ENCODE measurements at places on chromosomes 7 and 10.

DNA sequence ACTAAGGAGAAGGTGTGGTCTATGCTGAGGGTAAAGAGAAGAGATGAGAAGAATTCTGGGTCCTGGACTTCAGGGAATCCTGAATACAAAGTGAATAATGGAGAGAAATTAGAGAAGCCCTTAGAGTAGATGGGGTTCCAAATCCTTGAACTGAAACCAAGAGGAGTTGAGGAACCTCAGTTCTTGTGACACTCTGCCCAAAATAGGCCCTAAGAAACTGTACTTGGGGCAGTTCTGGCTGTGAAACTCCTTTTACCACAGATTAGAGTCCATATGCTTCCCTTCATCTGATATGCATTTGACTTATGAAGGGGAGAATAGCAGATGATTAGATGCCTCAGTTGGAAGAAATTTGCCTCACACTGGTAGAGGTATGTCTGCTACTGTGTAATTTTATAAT lies 19.0 kb downstream of the TES start:
- H3K36me3 ChIP-seq: no peaks in the 10 kb centered on the region
- DNase-seq: no peak
- H3K4me3 ChIP-seq: no peak overlapping the region
- H3K27ac ChIP-seq: no peak overlapping the region

GRCh38 chr10:22712211-22712955 lies 2.0 kb downstream of the PIP4K2A start:
- H3K36me3 ChIP-seq: no peaks in the 10 kb centered on the region
- DNase-seq: no peak
- H3K27me3 ChIP-seq: no peaks in the 10 kb centered on the region
- peaks cover 70% of the 10 kb centered on the region for H3K4me1 ChIP-seq

DNA sequence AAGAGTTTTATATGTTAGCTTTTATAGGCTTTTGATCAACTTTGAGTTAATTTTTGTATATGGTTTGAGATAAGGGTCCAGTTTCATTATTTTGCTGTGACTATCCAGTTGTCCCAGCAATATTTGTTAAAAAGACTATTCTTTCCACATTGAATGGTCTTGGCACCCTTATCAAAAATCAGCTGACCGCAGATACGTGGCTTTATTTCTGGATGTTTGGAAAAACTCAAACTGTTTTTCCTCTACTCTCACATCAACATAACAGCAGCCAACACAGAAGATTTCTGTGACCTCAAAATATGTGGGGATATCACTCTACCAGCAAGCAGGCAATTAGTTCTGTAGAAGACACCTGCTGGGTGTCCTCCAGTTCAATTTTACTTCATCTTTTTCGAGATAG lies 116.6 kb upstream of the GLCCI1 start:
- H3K36me3 ChIP-seq: peaks cover 14% of the 10 kb centered on the region
- no peak for DNase-seq
- no peak overlapping the region for H3K27ac ChIP-seq
- H3K4me1 ChIP-seq: peaks cover 3% of the 10 kb centered on the region
- no peak overlapping the region for H3K4me3 ChIP-seq
- H3K27me3 ChIP-seq: no peaks in the 10 kb centered on the region

GRCh38 chr7:79079919-79080554 lies 373.4 kb downstream of the MAGI2 start:
- DNase-seq: no peak
- H3K36me3 ChIP-seq: no peaks in the 10 kb centered on the region
- H3K27ac ChIP-seq: no peak overlapping the region
- H3K27me3 ChIP-seq: no peaks in the 10 kb centered on the region

- peak within 1 kb of the TSS; percentile 81 for H3K4me3 ChIP-seq
- no peaks in the 10 kb centered on the region for H3K36me3 ChIP-seq
- H3K27ac ChIP-seq: peak within 1 kb of the TSS; percentile 75
- DNase-seq: peak; percentile 91
- H3K4me1 ChIP-seq: peaks cover 49% of the 10 kb centered on the region
These were observed at the start of gene SFMBT2 for GRCh38 chr10:7410862-7411670. TSS of gene SFMBT2 (minus strand) at chr10:7411034. CDS start at chr10:7381898, 29,136 bp downstream.

DNA sequence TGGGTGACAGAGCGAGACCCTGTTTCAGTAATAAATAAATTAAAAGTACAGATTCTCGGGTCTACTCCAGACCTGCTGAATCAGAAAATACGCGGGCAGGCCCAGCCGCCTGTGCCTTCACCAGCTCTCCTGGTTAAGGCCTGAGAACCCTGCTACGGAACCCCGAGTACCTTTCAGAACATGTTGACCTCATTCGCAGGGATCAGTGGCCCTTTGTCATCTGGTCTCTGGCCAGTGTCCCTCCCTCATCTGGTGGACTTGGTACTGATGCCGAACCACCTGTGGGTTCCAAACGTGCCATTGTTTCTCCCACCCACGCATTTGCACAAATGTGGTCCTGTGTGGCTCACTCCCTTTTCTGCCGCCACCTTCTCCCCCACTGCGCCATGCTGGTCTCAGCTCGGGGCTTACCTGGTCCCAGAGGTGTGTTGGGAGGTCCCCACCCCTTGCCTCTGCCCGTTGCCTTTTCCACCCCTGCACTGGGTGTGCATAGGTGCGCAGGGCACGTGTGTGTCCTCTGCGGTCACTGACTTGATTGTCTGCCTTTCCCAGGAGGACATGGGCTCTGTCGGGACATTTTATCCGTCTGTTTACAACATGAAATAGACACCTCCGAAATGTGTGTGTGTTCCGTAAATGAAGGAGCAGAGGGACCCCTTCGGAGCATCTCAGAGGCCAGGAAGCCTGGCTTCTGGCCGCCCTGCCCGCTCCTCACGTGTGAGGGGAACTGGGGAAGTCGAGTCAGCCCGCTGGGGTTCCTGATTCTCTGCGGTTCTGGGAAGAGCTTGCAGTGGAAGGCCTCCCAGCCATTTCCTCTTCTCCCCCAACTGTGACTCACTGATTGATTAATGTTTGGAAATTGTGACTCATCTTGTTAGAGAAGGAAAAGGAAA lies 135.2 kb downstream of the CUX1 start:
- no peak for DNase-seq
- H3K36me3 ChIP-seq: peaks cover 3% of the 10 kb centered on the region
- H3K4me3 ChIP-seq: no peak overlapping the region
- no peak overlapping the region for H3K27ac ChIP-seq
- peaks cover 4% of the 10 kb centered on the region for H3K4me1 ChIP-seq

- no peaks in the 10 kb centered on the region for H3K27me3 ChIP-seq
- no peak overlapping the region for H3K27ac ChIP-seq
- H3K4me1 ChIP-seq: no peaks in the 10 kb centered on the region
- no peaks in the 10 kb centered on the region for H3K36me3 ChIP-seq
- DNase-seq: no peak
These were observed 645.9 kb downstream of the XPNPEP1 start for GRCh38 chr10:109277456-109277855.

- peaks cover 41% of the 10 kb centered on the region for H3K27me3 ChIP-seq
- DNase-seq: no peak
- no peaks in the 10 kb centered on the region for H3K4me1 ChIP-seq
These were observed 28.9 kb downstream of the HTRA1 start for GRCh38 chr10:122490268-122490667.

- no peak overlapping the region for H3K4me3 ChIP-seq
- no peaks in the 10 kb centered on the region for H3K36me3 ChIP-seq
- no peak for DNase-seq
- H3K27me3 ChIP-seq: no peaks in the 10 kb centered on the region
These were observed 2.3 kb downstream of the CALU start for GRCh38 chr7:128741491-128741890.

GRCh38 chr10:75565286-75566251 lies 134.1 kb downstream of the LRMDA start:
- no peak overlapping the region for H3K27ac ChIP-seq
- H3K27me3 ChIP-seq: no peaks in the 10 kb centered on the region
- no peak overlapping the region for H3K4me3 ChIP-seq
- no peak for DNase-seq
- H3K36me3 ChIP-seq: no peaks in the 10 kb centered on the region

GRCh38 chr7:22420973-22421635 lies 64.2 kb upstream of the RAPGEF5 start:
- H3K36me3 ChIP-seq: no peaks in the 10 kb centered on the region
- DNase-seq: no peak
- no peak overlapping the region for H3K27ac ChIP-seq
- no peaks in the 10 kb centered on the region for H3K27me3 ChIP-seq
- no peak overlapping the region for H3K4me3 ChIP-seq

GRCh38 chr7:111264981-111265380 lies 174.1 kb downstream of the LRRN3 start:
- H3K4me1 ChIP-seq: no peaks in the 10 kb centered on the region
- no peak overlapping the region for H3K27ac ChIP-seq
- H3K27me3 ChIP-seq: no peaks in the 10 kb centered on the region
- DNase-seq: no peak
- no peak overlapping the region for H3K4me3 ChIP-seq

GRCh38 chr10:114180937-114181336 lies 1.8 kb downstream of the TDRD1 start:
- no peaks in the 10 kb centered on the region for H3K36me3 ChIP-seq
- peak overlapping the region; percentile 60 for H3K27ac ChIP-seq
- H3K4me1 ChIP-seq: peaks cover 19% of the 10 kb centered on the region
- no peak overlapping the region for H3K4me3 ChIP-seq
- no peak for DNase-seq
- H3K27me3 ChIP-seq: no peaks in the 10 kb centered on the region

DNA sequence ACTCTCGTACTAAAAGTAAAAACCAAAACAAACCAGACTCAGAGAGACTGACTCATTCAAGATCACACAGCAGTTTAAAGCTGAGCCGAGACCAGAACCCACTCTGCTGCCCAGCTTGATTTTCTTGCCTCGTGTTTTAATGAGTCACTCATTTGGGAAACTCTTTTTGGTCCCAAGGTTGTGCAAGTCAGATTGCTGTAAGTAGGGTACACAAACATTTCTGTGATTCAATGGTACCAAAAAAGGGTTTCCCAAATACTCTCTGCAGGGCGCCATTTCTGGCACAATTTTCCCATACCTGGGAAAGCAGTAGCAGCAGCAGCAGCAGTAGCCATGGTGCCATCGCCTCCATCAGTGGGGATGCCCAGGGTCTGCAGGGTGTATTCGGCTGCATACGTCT lies 69.9 kb downstream of the ASAH2B start:
- no peak for DNase-seq
- no peak overlapping the region for H3K27ac ChIP-seq
- H3K36me3 ChIP-seq: no peaks in the 10 kb centered on the region
- H3K4me3 ChIP-seq: no peak overlapping the region

- DNase-seq: no peak
- no peak overlapping the region for H3K4me3 ChIP-seq
- no peaks in the 10 kb centered on the region for H3K36me3 ChIP-seq
- H3K27ac ChIP-seq: no peak overlapping the region
- H3K4me1 ChIP-seq: peaks cover 16% of the 10 kb centered on the region
These were observed 3.4 kb downstream of the GPR85 start for GRCh38 chr7:113083132-113083815.

- no peak overlapping the region for H3K4me3 ChIP-seq
- H3K4me1 ChIP-seq: no peaks in the 10 kb centered on the region
- H3K27ac ChIP-seq: no peak overlapping the region
- no peaks in the 10 kb centered on the region for H3K36me3 ChIP-seq
- H3K27me3 ChIP-seq: no peaks in the 10 kb centered on the region
- no peak for DNase-seq
These were observed 192.0 kb downstream of the OTUD1 start for GRCh38 chr10:23630885-23631284.

DNA sequence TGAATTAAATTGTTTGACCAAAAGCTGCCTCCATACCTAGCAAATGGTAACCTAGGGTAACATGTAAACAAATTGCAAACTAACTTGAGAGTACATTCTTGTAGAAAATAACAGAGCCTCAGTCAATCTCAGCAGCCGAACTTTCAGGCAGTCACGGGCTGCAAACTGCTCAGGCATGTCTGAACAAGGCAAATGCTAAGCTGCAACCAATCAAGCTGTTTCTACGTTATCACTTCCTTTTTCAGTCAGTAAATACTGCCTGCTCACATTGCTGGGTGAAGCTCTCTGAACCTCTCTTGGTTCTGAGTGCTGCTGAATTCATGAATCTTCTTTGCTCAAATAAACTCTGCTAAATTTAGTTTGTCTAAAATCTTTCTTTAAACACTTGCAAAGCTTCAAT lies 1212.4 kb downstream of the SORCS1 start:
- H3K36me3 ChIP-seq: no peaks in the 10 kb centered on the region
- H3K27ac ChIP-seq: no peak overlapping the region
- H3K4me3 ChIP-seq: no peak overlapping the region
- no peak for DNase-seq
- H3K27me3 ChIP-seq: no peaks in the 10 kb centered on the region
- H3K4me1 ChIP-seq: no peaks in the 10 kb centered on the region

DNA sequence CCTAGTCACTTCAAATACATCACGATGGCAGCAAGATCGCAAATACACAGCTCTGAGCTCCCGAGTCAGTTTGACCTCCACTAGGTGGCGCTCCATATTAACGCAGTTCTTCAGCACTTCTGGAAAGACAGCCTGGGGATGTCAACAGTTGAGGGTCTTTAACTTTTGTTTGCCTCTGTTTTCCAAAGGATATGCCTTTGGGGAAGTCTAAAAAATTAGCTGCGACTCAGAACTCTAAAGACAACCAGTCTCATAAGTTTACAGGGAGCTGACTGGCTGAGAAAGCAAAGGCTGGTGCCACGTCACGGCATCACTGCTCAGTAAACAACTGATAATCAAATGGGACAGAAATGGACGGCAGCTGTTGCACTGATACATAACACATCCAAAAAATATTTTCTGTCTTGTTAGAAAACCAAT lies 458.8 kb downstream of the SORCS1 start:
- H3K36me3 ChIP-seq: no peaks in the 10 kb centered on the region
- H3K27me3 ChIP-seq: no peaks in the 10 kb centered on the region
- no peak for DNase-seq
- H3K4me3 ChIP-seq: no peak overlapping the region
- no peaks in the 10 kb centered on the region for H3K4me1 ChIP-seq

DNA sequence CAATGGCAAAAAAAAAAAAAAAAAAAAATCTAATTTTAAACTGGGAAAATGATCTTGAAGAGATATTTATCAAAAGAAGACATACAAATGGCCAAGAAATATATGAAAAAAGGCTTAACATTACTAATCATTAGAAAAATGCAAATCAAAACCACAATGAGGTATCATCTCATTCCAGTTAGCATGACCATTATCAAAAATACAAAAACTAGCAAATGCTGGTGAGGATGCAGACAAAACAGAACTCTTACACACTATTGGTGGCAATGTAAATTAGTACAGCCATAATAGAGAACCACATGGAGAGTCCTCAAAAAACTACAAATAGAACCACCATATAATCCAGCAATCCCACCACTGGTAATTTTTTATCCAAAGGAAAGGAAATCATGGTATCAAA lies 489.6 kb downstream of the TNS3 start:
- no peaks in the 10 kb centered on the region for H3K27me3 ChIP-seq
- DNase-seq: no peak
- H3K4me3 ChIP-seq: no peak overlapping the region
- no peak overlapping the region for H3K27ac ChIP-seq
- no peaks in the 10 kb centered on the region for H3K36me3 ChIP-seq

DNA sequence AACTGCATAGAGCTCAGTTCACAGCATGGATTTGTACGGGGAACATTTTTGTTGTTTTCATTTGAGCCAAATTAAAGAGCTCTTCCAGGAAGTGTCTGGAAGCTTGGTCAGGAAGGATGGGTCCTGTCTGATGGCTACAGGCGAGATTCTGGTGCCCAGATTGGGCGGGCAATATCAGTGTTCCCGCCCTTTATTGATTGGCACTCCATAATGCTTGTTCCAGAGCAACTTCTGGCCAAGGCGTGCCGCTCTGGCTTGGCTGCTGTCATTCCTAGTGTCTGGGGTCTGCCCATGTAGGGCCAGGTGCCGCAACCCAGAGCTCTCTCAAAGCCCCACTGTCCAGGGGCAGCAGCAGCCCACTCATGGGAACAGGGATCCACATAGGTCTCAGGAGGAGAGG lies 45.9 kb downstream of the RAMP3 start:
- no peaks in the 10 kb centered on the region for H3K4me1 ChIP-seq
- H3K4me3 ChIP-seq: no peak overlapping the region
- no peaks in the 10 kb centered on the region for H3K27me3 ChIP-seq
- no peak for DNase-seq
- H3K36me3 ChIP-seq: no peaks in the 10 kb centered on the region
